ENCODE measurements at places on chromosomes 6 and 20.

GRCh38 chr6:142300758-142301650, 803 bp upstream of the ADGRG6 start:
- no peak for DNase-seq

DNA sequence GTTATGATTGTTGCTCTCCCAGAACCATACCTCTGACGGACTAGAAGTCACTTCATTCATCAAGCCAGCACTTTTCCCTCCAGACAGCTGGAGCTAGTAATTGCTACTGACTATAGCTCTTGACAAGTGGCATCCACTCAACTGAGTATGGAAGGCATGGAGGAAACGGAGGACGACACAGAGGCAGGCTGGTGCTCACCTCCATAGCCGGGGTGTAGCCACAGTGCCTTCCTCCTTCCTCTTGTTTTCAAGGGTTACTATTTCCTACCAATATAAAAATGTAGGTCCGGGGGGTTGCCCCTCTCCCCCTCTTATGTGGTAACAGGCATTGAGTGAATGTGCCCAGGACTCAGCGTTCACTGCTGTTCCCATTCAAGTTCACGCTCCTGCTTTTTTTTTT, 23.5 kb upstream of the FOXC1 start:
- no peak for DNase-seq

DNA sequence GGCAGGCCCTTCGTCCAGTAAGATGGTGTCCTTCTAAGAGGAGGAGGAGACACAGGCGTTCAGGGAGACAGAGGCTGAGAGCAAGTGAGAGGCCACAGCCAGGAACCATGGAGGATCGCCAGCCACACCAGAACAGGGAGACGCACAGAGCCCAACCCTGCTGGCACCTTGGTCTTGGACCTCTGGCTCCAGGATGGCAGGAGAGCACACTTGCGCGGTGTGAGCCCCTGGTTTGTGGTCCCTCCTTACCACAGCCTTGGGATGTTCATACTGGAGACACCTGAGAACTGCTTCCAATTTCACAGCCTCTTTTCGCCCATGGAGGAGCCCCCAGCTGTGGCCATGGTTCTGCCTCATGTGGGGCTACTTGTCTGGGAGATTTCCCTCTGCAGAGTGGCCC, 222.4 kb downstream of the DLL1 start:
- DNase-seq: no peak

- no peak for DNase-seq
Observed at GRCh38 chr6:113039005-113039404, 691.9 kb downstream of the RFPL4B start.

DNA sequence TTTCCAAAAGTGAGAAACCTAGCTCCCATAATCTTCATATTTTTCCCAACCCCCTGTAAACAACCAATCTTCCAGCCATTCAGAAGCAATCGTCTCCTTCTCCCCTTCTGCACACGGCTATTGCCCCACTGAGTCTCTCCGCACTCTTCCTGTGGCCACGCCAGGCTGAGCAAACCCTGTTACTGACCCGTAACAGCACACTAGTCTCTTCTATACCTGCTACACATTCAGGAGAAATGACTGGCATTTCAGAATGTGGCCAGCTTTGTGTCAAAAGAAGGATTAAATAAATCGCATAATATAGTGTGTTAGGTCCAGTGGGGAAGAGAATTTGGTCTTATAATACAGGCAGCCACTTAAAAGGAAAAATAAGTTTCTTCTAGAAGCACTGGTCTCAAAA, 41.4 kb downstream of the ECT2L start:
- no peak for DNase-seq

- no peak for DNase-seq
Observed at GRCh38 chr6:15843764-15844163, 180.9 kb upstream of the DTNBP1 start.

- DNase-seq: no peak
Observed at GRCh38 chr6:52356017-52356416, 5.9 kb upstream of the PAQR8 start.

GRCh38 chr6:1363729-1364572, 25.4 kb upstream of the FOXF2 start:
- DNase-seq: no peak

- no peak for DNase-seq
Observed at GRCh38 chr6:152952045-152952444, 30.8 kb downstream of the FBXO5 start.

DNA sequence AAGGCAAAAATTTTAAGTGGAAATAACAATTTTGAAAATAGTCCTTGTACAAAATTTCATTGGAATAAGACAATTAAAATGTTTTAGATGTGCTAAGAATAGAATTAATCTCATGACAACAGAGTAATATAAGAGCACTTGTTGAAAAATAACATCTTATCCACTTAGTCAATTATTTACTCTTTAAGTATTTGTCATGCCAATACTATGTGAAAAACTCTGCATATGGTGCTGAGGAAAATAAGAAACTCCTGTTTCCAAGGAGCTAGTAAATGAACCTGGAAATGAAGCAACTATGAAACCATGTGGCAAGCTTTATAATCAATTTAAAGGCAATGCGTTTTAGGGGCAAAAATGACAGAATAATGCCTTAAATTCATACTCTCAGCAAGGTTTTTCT, 42.7 kb upstream of the HCRTR2 start:
- no peak for DNase-seq

- DNase-seq: no peak
Observed at GRCh38 chr6:157063176-157063905, 260.0 kb downstream of the TMEM242 start.

- DNase-seq: no peak
Observed at GRCh38 chr6:64737418-64737817, 969.6 kb downstream of the EYS start.

DNA sequence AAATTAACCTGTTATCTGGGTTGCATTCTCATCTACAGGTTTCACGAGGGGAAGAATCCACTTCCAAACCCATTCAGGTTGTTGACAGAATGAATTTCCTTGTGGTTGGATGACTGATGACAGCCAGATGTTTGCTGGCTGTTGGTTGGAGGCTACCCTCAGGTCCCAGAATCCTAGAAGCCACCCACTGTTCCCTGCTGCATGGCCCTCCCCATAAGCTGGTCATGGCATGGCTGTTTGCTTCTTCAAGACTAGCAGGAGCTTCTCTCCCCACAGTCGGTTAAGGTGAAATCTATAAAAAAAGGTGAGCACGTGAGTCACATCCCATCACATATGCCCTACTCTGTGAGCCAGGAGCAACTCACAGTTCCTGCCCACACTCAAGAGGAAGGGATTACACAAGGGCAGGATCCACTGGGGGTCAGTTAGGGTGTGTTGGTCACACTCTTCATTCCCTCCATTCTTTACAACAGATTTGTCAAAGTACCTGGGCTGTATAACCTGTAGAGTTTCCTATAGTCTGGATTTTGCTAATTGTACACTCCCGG, 19.5 kb upstream of the RPS10 start:
- no peak for DNase-seq

GRCh38 chr6:1760876-1761275, 151.2 kb downstream of the FOXC1 start:
- no peak for DNase-seq

- DNase-seq: no peak
Observed at GRCh38 chr20:63313349-63314014, 20.5 kb downstream of the COL20A1 start.

DNA sequence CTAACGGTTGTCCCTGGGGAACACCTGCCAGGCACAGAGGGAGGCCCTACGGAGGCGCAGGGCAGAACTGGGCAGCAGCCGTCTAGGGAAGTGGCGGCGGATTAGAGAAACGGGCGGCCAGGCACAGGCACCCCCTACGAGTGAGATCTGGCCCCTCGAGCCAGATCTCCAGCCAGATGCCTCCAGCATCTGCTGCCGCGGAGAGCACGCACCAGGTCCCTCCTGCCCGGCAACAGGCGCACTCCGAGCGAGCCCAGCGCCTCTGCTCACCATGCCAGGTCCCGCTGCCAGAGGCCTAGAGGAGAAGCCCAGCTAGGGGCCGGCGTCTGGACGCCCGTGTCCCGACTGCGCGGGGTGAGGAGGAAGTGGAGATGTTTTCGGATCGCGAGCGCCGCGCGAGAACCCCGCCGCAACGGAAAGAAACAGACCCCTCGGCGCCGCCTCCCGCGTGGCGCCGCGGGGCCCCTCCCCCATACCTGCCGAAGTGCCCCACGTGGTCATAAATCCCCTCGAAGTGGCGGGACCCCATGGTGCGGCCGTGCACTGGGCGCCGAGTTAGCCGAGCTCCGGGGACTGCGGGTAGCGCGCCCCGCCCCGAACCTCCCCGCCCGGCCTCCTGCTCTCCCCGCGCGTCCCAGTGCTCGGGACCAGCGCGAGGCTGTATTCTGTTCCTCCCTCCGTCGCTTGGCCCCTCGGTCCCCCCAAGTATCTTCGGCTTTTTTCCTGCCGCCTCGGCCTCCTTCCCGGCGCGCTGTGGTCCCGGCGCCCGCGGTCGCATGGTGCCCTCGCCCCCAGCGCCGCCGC, at the start of gene SLC22A16:
Gene SLC22A16, minus strand, starts transcription at position 568 of the 804 bp plus-strand sequence. Its CDS starts 39 bp downstream, at position 529.
- no peak for DNase-seq

- no peak for DNase-seq
Observed at GRCh38 chr6:169529931-169530751, 171.7 kb downstream of the WDR27 start.

DNA sequence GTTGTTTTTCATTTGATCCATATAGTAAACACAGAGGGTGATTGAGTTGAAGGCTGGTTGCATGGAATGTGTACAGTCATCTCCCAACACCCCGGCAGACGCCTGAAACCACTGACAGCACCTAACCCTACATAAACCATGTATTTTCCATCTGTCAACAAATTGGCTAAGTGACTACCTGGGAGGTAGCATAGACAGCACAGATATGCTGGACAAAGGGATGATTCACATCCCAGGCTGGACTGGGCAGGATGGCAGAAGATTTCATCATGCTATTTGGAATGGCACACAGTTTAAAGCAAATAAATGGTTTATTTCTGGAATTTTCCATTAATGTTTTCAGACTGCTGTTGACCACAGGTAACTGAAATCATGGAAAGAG, 4.4 kb upstream of the VIP start:
- DNase-seq: no peak

- DNase-seq: no peak
Observed at GRCh38 chr20:44083220-44083933, 103.6 kb downstream of the JPH2 start.

DNA sequence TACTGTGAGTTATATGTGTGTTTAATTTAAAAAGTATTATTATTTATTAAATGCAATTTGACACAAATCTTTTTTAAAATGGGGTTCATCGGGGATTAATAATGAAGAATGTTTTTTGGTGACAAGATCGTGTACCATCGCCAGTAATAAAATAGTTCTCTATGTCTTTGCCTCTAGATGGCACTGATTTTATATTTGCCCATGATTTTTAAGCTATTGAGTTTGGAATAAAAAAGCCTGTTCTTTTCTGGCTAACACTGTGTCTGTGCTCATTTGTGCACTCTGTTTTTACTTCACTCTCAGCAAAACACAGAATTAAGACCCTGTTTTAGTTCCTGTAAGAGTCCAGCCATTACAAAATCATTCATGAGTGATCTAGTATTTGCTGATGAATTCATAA, 127.0 kb downstream of the FARS2 start:
- no peak for DNase-seq

- DNase-seq: no peak
Observed at GRCh38 chr20:2986466-2986865, 57.0 kb upstream of the GNRH2 start.

- no peak for DNase-seq
Observed at GRCh38 chr6:28354688-28355554, 5.2 kb downstream of the ZKSCAN3 start.

- DNase-seq: no peak
Observed at GRCh38 chr6:56359201-56359899, 112.0 kb upstream of the COL21A1 start.

GRCh38 chr6:112409311-112409710, 62.2 kb downstream of the RFPL4B start:
- no peak for DNase-seq

DNA sequence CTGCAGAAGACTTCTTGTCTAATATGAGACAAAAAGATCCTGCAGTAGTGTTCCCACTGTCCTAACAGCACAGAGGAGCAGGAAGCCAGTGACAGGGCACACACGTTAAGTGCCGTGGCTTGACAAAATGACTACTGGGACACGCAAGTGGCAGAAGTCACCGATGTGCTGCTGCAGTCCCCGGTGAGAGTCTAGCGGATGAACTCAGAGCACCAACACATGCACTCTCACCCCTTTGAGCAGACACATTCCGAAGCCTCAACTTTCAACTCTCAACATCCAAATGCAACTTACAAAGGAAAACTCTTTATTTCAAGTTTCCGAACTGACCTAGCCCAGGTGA, 898 bp downstream of the LAMA4 start:
- no peak for DNase-seq

DNA sequence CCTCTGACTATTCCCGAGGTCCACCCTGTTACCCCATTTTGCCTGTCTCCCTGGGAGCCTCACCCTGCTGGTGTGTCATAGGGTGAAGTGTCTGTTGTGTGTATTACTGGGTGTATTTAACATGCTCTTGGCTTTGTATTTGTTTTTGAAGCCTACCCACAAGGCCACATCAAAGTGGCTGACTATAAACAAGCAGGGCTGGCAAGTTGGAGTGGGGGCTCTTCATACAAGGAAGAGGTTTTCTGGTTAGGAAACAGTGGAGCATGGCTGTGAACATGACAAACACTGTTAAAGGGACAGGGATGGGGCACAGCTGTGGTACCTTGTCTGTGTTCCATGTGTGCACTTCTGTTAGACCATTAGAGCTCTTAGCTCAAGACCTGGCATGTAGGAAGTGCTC, 26.3 kb downstream of the HECA start:
- no peak for DNase-seq

DNA sequence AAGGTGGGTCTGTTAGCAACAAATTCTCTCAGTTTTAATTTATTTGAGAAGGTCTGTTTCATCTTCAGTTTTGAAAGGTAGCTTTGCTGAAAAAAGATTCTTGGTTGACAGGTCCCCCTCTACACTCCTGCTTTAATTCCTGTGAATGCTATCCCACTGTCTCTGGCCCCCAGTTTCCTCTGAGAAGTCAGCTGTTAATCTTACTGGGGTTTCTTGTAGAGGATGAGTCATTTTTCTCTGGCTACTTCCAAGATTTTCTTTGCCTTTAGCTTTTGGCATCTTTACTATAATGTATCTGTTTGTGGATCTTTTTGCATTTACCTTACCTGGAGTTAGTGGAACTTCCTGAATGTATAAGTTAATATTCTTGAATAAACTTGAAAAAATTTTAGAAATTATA, 122.7 kb downstream of the MMS22L start:
- DNase-seq: no peak

DNA sequence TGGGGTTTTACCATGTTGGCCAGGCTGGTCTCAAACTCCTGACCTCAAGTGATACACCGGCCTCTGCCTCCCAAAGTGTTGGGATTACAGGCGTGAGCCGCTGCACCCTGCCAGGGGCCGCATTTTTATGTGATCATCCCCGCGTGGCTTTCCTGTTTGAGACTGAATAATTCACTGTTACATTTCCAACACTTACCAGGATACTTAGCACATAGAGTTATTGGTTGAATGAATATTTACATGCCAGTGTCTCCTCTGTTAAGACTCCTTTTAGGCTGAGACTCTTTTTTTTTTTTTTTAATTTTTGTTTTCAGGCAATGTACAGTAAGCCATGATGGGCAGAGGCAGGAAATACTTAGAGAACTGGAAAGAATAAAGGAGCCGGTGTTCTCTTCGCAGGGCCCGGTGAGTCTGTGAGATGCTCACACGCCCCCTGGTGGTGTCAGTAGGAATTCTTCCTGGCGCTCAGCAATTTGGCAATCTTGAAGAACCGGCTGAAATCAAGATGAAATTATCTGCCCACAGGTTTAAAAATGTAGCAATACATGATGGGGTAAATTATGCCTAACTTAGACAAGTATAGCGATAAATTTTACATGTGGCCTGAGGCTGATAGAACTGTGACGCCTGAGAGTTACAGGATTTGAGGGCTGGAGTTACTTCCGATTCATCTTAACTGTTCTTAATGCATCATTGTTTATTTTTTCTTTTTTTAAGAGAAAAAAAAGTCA, 7.6 kb upstream of the RNF114 start:
- peak; percentile 52 for DNase-seq

Measured in cerebellar nuclear complex (tissue), 1 donor.